ENCODE measurements at places on chromosomes 12 and 14.
A peak's percentile ranks its signal among the peaks of the same experiment; 100 is the strongest.

- DNase-seq = no peak
Measured at GRCh38 chr12:129579879-129580278, 323.9 kb downstream of the TMEM132D start.

- DNase-seq = no peak
Measured at GRCh38 chr14:103277931-103278330, 56.1 kb upstream of the EIF5 start.

GRCh38 chr12:90058704-90059103 lies 350.1 kb upstream of the ATP2B1 start:
- no peak for DNase-seq

- no peak for DNase-seq
Measured at GRCh38 chr12:120199025-120199424, 1.9 kb downstream of the RPLP0 start.

DNA sequence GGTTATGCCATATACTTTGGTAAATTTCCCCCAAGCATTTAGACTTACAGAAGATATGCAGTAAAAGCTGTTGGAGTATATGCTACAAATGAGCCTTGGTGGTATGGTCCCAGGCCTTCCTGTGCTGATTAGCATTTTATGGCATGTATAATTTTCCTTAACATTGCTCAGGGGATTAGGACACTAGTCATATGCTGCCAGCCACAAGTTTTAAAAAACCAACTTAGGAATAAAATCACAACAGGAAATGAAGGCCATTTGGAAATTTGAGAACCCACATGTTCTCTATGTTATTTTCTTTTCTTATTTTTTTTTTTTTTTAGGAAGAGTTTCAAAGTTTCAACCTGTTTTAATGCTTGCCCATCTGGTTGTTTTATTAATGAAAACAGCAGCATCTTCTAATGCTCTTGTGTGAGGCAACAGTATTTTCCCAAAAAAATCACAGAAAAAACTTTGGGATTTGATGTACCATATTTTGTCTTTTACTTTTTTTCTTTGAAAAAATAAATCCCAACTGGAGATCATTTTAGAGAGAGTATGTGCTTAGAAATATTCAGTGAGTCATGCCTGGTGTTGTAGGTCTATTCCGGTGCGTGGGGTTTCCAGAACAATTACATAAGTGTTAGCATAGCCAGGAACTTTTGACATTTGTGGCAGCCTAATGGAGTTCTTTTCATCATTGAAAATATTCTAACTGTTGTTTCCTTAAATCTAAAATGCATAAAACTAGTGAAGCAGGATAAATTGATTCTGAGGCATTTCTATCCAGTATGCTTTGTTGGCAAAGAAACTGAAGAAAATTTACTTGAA lies 21.7 kb upstream of the DUSP6 start:
- DNase-seq = no peak

GRCh38 chr12:79371226-79371625 lies 319.5 kb downstream of the PAWR start:
- DNase-seq = no peak

GRCh38 chr14:68654471-68654941 lies 138.4 kb downstream of the ZFP36L1 start:
- no peak for DNase-seq

GRCh38 chr14:70788898-70789297 lies 20.4 kb downstream of the MAP3K9 start:
- DNase-seq = no peak

DNA sequence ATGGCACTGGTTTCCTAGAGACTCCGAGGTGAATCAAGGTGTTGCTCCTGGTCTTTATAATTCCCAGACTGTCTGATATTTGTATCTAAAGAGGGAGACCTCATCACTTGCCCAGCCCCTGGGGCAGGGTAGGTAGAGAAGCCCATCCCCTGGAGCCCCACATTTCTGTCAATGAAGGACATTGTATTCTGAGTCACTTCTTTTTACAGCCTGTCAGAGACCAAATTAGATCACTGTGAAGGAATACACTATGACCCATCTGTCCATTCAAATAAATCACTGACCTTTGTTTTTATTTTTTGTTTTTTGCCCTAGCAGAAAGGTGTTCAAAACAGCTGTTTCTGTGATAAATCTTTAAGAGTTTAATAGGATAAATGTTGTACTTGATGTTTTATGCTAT lies 67.9 kb upstream of the ANO6 start:
- DNase-seq = no peak

- DNase-seq = no peak
Measured at GRCh38 chr12:75852143-75852542, 179.4 kb downstream of the PHLDA1 start.

DNA sequence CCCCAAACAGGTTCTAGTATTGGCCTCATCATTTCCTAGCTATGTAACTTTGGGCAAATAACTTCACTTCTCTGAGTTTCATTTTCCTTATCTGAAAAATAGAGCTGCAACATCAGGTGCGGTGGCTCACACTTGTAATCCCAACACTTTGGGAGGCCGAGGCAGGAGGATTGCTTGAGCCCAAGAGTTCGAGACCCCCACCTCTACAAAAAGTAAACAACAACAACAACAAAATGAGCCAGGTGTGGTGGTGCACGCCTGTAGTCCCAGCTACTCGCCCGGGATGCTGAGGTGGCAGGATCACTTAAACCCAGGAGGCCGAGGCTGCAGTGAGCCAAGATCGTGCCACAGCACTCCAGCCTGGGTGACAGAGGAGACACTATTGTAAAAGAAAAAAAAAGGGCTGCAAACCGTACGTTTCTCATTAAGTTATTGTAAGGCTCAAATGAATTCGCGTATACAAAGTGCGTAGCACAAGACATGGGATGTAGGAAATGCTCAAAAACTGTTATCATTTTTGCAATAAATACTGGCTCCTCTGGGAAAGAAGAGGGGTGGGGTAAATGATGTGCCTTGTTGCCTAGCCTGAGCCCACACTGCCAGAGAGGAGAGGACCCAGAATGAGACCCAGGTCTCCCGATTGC lies 903 bp downstream of the C12orf76 start:
- no peak for DNase-seq

DNA sequence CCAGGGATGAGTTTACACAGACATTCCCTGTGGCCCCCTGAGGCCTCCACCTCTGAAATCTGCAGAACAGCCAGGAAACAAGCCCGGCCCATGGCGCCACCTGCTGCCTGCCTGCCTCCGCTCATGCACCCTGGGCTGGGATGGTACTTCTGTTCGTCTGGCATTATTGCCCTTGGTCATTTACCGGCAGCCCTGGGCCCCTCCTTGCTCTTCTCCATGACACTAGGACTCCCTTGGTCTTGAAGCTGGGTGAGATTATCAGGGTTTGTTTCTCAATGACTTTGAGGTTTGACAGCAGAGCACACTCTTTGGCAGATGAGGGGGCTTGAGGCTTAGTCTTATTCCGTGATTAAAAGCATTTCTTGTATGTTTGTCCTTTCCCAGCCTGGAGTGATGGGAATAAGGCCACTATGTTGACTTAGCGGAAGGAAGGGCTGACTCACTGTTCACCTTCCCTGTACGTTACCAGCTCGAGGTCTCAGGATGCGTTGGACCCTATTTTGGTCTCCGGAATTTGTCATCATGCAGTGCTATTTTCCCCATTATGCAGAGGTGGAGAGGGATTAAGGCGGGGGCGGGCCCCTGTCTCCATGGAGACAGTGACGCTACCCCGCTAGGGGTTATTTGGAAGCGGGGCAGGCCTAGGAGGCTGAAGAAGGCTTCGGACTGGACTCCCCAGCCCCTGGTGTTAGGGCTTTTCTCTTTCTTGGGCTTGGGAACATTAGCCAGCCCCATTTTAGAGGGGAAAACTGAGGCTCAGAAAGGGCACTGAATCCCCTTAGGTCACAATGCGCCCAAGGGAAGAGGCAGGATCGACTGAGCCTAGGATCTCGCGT lies 706 bp upstream of the PEX5 start:
- peak; percentile 71 for DNase-seq

DNA sequence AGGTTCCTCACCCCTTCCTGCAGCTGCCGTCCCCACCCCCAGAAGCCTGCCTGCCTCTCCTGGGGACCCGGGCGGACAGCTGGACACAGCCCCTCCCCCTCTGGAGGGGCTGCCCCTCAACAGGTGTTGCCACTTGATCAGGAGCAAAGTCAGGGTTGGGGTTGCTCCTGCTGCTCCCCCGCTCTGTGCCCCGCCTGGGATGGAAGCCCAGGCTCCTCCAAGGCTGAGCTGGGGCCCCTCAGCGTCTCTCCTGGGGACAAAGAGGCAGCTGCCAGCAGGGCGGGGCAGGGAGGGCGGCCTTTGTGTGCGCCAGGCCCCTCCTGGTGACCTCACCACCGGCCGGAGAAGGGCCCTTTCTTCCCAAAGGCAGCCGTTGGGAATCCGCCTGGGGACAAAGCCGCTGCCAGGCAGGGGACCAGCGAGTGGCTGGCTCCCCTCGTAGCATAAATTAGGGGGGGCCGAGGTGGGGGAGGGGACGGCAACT lies 13.7 kb downstream of the TRMT61A start:
- DNase-seq = no peak

- no peak for DNase-seq
Measured at GRCh38 chr12:54351341-54351740, 12.9 kb downstream of the GPR84 start.

DNA sequence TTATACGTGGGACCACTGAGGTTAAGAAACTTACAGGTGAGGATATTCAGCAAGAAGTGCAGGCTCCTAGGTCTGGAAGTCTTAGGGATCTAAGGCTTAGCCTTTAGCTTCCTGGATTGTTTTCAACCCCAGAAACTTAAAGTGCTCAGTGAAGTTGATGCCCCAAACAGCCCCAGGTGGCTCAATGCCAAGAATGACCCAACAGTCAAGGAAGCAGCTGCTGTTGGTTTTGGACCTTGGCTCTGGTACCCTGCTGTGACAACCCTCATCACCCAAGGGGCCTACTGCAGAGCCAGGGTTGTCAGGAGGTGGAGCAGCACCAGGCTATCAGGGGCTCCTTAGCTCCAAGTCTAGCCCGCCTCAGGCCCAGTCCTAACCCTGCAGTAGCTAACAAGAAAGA lies 36.8 kb downstream of the VDR start:
- no peak for DNase-seq

Measured in bone marrow (tissue), 2 donors.